ENCODE measurements at places on chromosomes 3 and 15.

GRCh38 chr15:79689030-79689429 lies 207.8 kb downstream of the MTHFS start:
- no peak for DNase-seq

GRCh38 chr15:43190178-43190577 lies 5.0 kb downstream of the CCNDBP1 start:
- no peak for DNase-seq

GRCh38 chr15:77983708-77984445 lies 93.6 kb downstream of the TBC1D2B start:
- no peak for DNase-seq

DNA sequence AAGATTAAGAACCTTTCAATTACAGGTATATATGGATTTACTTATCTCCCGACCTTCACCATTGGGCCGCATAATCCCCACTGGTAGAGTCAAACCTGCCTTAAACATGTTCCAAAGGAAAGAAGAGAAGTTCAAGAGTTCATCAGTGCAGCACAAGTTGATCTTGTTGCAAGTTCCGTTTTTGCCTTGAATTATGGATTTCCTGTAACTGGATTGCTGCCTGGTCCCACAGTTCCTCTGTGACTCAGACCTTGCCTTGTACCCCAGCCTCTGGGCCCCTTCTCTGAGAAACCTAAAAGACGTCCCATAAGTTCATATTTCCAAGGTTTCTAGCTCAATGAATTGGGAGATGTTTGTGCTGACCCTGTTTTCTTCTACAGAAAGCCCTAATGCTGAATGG lies 112.5 kb upstream of the THBS1 start:
- no peak for DNase-seq

DNA sequence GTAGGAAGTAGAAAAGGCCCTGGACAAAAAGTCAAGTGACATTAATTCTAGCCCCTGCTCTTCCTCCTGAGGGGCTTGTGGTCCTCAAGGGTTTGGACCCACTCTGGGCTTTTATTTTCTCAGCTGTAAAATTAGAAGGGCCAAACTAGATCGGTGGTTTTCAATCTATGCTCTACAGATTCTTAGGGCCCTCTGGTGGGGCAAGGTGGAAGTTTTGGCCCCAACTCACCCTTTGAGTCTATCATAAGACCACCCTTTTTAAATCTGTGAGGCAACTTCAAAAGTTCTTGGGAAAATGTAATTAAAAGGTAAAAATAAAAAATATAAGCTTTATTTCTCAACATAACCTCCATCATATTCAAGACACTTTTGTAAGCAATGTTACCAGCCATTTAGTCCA lies 25.6 kb upstream of the CFAP161 start:
- no peak for DNase-seq

DNA sequence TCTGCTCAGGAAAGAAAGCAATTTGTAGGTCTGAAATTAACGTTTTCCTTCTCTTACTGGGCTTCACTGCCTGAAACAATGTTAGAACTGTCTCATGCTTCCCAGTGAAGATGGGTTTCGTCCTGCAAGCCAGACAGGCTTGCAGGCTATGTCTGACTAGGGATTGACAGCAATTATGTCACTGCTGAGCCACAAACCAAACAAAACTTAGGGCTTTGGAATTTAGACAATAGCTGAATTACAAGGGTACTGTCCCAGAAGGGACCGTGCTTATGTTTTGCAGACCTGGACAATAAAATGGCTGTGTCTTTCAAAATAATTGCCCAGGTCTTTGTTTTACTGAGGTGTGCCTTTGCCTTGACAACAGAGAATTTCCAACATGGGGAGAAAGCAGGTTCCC lies 46.3 kb upstream of the CCDC80 start:
- no peak for DNase-seq

DNA sequence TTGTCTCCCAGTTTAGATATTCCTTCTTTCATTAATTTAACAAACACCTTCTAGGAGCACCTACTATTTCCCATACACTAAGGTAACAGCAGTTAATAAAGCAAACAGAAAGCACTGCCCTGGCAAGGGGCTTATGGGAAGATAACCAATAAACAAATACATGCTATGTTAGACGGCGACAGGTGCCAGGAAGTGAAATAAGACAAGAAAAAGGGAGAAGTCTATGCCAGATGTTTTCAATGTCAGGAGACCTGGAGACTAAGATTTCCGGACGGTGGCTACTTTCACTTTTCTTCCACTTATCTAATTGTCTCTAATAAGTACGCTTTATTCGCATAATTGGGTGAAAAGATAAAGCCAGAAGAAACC lies 32.5 kb upstream of the ZNF445 start:
- no peak for DNase-seq

DNA sequence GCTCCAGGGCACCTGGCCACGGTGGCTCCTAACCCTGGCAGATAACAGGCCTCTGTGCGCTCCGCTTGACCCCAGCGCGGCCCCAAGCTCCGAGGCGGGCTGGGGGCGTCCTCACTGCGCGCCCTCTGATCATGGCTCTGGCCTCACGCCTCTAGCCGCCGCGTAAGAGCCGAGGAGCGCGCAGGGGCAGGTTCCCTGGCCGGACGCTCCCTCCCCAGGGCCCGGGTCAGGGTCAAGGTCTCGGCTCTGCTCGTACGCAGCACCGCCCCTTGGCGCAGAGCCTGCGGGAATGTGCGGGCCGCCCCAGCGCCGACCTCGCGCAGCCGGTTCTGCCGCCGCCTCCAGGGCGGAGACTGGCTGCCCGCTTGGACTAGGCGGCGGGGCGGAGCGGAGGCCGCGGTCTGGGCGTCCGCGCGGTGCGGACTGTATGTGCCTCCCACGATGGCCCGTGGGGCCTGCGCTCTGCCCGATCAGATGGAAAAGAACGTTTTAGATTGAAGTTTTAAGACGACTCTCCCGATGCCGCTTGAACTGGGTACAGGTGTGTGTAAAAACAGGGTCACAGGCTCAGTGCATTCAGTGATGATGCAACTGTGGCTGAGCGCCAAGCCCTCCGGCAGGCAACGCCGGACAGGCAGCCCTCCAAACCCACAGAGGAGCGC lies 40.8 kb downstream of the CHST14 start:
- DNase-seq = no peak

DNA sequence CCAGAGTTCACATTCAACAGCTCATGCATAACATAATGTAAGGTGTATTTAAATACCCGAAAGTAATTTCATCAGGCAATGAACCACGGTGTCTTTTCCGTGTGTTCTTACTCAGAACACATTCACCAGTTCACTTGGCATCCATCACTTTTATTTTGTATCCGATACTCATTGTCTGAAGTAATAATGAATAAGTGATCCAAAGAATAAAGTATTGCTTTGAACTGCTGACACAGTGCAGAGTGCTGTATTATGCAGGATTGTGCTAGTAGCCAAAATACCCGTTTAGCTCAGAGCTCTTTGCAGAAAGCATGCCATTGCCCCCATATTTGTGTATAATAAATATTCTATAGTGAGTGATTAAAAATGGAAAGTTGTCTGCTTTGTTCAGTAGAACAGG lies 460.9 kb upstream of the KCNMB2 start:
- DNase-seq = no peak

GRCh38 chr3:121155028-121155427 lies 247.0 kb downstream of the STXBP5L start:
- DNase-seq = no peak

DNA sequence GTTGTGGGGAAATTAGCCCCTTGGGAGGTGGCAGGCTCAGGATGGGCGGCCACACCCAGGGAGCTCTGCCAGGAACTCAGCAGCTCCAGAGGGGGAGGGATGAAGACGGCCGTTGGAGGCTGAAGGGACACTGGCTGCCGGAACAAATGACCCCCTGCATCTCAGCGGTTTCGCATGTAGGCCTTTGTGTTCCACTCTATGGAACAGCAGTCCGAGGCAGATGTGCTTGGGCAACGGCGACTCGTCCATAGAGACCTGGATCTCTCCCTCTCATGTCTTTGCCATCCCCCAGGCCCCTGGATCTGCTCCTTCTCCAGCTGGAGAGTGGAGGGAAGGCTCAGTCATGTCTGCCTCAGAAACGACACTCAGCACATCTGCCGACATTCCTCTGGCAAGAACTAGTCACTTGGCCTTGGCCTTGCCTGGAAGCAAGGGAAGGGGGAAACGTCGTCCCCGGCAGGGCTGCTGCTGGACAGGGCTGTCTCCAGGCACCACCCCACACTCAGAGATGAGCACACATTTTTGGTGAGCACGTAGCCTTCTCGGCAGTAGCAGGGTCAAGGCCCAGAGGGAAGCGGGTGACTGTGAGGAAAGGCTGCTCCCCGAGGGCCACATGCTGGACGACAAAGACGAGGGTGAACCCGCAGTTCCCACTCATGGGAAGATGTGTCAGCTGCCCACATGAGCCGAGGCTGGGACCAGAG lies 83.8 kb downstream of the ASB7 start:
- DNase-seq = no peak

- no peak for DNase-seq
Measured at GRCh38 chr15:48646331-48646730, 822 bp upstream of the FBN1 start.

- no peak for DNase-seq
Measured at GRCh38 chr3:31848911-31849310, 132.2 kb downstream of the OSBPL10 start.

DNA sequence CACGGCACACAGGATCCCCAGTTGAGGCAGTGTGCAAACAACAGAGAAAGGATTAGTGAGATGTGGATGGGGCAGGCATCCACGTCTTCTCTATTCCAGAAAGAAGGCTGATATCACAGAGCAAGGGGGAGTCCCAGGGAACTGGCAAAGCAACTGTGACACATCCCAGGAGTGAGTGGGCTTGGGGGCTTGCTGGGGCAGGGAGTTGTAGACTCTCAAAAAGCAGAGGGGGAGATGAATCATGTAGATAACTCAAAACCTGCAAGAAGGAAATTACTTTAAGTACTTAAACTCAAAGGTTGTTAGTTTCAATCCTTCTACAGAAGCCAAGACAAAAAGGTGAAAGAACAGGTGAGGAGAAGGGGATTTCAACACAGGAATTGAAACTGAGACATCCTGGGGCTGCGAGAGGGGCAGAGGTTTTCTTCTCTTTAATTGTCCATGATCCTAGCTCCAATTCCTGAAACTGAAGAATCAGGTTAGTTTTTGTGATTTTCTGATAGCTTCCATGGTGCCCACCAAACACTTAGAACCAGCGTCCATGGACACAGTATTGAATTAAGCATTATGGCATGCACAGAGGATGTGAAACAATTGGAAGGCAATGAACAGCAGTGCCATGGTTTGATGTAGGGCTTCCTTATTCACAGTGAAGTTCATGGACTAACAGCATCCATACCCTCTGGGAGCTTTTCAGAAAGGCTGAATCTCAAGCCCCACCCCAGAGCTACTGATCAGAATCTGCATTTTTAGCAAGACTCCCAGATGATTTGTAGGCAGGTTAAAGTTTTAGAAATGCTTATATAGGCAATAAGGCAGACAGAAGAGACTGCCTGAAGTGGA lies 52.0 kb downstream of the CCR3 start:
- no peak for DNase-seq

DNA sequence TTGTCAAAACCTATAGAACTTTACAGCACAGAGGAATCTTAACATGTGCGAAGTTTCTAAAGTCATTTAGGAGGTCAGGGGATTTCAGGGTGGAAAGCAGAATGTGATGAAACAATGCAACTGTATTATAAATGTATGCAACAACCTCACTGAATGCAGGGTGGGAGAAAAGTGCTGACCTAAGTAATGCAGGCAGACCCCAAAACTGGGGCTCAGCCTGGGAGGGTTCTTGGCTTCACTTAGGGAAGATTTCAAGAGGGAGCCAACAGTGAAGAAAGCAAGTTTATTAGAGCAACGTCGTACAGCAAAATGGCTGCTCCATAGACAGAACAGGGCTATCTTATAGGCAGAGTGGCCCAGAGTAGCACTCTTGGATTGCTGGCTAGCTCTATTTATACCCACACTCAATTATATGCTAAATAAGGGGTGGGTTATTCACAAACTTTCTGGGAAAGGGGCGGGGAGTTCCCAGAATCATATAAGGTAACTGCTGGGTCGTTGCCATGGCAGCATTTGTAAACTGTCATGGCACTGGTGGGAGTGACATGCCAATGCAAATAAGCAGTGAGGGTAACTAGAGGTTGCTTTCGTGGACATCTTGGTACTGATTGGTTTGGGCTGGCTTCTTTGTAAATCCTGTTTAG lies 14.2 kb upstream of the CAND2 start:
- DNase-seq = no peak

GRCh38 chr3:186217820-186218164 lies 108.9 kb upstream of the ETV5 start:
- DNase-seq = no peak

DNA sequence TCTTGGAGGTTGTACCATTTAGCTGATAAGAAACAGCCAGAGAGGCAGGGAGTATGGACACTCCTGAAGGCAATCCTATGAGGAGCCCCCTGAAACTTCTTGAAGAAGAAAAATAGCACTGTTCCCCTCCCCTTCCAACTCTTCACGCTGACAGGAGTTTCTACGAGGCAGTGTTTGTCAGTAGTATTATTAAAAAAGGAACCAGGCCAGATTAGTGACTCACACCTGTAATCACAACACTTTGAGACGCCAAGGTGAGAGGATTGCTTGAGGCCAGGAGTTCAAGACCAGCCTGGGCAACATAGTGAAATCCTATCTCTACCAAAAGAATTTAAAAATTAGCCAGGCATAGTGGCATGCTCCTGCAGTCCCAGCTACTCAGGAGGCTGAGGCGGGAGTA lies 38.7 kb downstream of the WWTR1 start:
- DNase-seq = no peak

DNA sequence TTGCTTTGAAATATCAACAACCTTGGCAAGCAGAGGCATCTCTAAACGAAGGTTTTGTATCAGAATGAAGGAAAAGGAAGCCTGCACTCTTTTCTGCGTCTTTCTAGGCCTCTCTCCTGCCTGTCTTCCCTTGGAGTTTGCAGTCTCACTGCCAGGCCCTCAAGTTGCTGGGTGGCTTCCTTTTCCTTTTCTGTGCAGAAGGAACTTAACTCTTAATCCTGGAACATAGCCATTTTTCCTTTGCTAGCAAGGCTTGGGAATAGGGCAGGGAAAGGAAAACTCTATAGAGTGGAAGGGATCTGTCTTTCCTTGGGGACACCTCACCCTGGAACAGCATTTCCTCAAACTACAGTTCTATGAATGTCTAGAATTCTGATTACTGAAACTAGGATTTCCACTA lies 32.8 kb downstream of the TLNRD1 start:
- no peak for DNase-seq

GRCh38 chr15:92524161-92524560 lies 130.5 kb downstream of the ST8SIA2 start:
- no peak for DNase-seq

- no peak for DNase-seq
Measured at GRCh38 chr3:133896002-133896761, 500 bp upstream of the RAB6B start.

DNA sequence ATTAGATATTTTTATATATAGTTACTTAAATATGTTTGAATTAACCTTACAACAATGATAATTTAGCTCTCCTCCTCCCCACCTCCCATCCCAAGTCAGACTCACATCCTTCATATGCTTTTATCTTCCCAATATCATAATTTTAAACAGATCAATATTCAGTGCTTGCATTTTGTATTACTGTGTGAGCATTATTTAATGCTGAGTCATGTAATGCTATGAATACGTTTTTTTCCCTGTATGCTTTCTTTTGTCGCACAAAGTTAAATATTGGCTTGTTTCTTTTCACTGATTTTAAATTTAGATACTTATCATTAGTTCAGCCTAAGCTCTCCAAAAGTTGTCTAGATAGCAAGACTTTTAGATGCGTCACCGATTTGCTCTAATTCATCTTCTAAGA lies 471.6 kb upstream of the SGO1 start:
- DNase-seq = no peak

GRCh38 chr3:72180405-72180804 lies 395.5 kb upstream of the PROK2 start:
- DNase-seq = no peak

Data from NCI-H446 treated with DMSO at 0.1 percent for 48 hours (cell line).